ENCODE measurements at places on chromosomes 4 and X. TPM values are rescaled to one million over a fixed set of nuclear protein-coding genes. Genes with fewer than 3 reads are reported as not detected.

DNA sequence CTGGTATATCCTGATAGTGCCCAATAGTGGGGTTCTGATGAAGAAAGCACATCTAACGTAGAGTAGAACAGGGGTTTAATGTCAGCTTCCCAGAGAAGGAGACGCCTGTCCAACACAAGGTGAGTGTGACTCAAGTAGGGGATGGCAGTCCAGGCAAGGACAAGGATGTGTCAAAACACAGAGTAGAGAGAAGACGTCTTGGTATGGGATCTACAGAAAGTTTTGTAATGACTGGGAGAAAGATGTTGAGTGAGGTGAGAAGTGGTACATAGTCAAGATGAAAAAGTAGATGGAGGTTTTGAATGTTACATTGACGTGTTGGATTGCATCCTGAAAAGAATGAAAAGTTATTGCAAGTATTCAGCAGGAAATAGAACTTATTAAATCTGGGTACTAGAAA, 124.4 kb downstream of the TMA16 start:
- DNase-seq, result no peak

GRCh38 chr4:81256059-81256970, 41.3 kb upstream of the PRKG2 start:
- DNase-seq, result no peak

DNA sequence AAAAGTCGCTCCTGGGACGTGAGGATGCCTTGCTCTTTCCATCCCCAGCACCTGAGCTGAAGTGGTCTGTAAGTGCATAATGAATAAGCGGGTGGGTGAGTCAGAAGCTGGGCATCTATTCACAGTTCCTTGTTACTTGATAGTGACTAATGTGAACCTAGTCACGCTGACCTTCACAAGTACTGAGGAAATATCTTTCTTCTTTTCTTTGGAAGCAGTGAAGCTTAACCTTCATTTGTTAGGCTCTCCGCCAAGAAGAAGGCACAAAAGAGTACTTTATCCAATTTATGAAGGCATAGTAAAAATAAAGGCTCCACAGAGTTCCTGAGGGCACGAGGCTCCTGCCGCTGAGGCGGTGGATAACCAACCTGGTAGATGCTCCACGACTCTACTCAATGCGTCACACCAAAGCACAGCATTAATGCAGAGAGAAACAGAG, 475.7 kb upstream of the SLIT2 start:
- DNase-seq, result no peak

GRCh38 chr4:13766761-13767540, 139.4 kb upstream of the BOD1L1 start:
- no peak for DNase-seq

- DNase-seq, result no peak
These were observed 97.7 kb downstream of the NFKB1 start for GRCh38 chr4:102598762-102599374.

GAGE2A gene
- total RNA-seq, result not detected

SMIM43 gene
- not detected for total RNA-seq

NPNT gene
- total RNA-seq, result 4.9 TPM

GPC4 gene
- 11.6 TPM for total RNA-seq

HS6ST2 gene
- not detected for total RNA-seq

SHROOM2 gene
- 1.1 TPM for total RNA-seq

SLC25A43 gene
- 1.9 TPM for total RNA-seq

DDX53 gene
- not detected for total RNA-seq

ZIC3 gene
- total RNA-seq, result not detected

TLR6 gene
- 1.5 TPM for total RNA-seq

PCDH10 gene
- 0.05 TPM for total RNA-seq

WDR17 gene
- total RNA-seq, result 0.25 TPM

SYN1 gene
- 9.4 TPM for total RNA-seq

All from left ventricle myocardium superior (tissue), 1 donor.